Placental epithelial cell (primary cell): ENCODE measurements at places on chromosomes 4 and X. TPM values are rescaled to one million over a fixed set of nuclear protein-coding genes. Genes with fewer than 3 reads are reported as not detected.

The CD38 gene
- under 0.01 TPM in 2 replicates for total RNA-seq

The PDCL2 gene
- not detected in 2 replicates for total RNA-seq

The ARX gene
- total RNA-seq = not detected in 2 replicates

The GUCY1B1 gene
- 5.0 and 9.0 TPM in 2 replicates for total RNA-seq

The CLGN gene
- not detected in 2 replicates for total RNA-seq

The RAB9B gene
- total RNA-seq = 0.39 and 0.54 TPM in 2 replicates

The MRFAP1L1 gene
- total RNA-seq = 35.9 and 44.4 TPM in 2 replicates

The NHSL2 gene
- total RNA-seq = 0.39 TPM in 1 of 2 replicates, not detected in the other
